ENCODE measurements at places on chromosomes 12 and 14.

DNA sequence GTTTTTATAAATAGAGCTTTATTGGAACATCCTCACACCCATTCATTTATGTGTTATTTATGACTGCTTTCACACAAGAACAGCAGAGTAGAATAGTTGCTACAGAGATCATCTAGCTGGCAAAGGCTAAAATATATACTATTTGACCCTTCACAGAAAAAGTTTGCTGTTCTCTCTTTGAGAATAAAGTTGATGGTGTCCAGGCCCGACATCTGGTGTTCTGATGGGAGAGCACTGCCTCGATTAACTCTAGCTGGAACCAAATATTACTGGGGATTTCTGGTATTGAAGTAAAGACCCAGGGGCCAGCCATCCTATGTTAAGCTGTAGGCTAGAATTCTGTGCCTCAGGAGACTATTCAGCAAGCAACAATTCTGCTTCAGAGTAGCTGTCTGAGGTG lies 21.8 kb downstream of the FAM234B start:
- DNase-seq = no peak

- no peak for DNase-seq
Observed at GRCh38 chr12:57750561-57751431, 1.3 kb downstream of the CDK4 start.

DNA sequence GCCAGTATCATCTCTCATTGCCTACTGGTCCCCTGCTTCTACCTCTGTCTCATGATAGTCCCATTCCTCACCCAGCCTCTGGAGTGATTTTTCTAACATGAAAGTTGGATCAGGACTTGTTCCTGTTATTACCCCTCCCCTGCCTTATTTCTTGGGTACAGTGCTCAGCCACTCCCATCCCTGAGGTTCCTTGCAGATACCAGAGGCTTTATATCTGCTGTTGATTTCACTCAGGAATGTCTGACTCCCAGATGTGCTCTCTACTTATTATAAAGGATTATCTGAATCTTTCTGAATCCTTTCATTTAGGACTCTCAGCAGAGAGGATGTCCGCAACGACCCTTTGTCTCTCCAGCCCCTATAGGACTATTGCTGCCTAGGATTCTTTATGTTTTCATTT lies 111.2 kb downstream of the LRRK2 start:
- DNase-seq = no peak

DNA sequence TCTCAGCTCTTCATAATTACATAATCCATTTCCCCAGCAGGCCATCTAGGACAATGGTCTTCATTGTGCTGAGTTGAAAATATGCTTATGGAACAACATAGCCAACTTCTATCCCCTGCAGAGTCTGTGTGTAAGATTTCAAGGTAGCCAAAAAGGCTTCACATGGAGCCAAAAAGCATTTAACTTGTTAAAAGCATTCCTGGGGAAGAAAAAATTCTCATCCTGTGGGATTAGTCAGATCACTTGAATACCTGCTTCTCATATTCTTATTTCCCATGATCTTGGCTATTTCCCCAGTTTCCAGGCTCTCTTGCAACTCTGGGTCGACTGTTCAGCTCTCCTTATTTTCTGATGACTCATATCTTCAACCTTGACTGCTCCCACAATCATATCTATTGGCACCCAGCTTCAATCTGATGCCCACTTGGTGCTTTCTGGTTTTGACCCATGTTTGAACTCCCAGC lies 178.9 kb downstream of the KLHL28 start:
- no peak for DNase-seq

Data from iPS DF 19.7 (cell line).